ENCODE measurements at places on chromosomes 12 and 14.

DNA sequence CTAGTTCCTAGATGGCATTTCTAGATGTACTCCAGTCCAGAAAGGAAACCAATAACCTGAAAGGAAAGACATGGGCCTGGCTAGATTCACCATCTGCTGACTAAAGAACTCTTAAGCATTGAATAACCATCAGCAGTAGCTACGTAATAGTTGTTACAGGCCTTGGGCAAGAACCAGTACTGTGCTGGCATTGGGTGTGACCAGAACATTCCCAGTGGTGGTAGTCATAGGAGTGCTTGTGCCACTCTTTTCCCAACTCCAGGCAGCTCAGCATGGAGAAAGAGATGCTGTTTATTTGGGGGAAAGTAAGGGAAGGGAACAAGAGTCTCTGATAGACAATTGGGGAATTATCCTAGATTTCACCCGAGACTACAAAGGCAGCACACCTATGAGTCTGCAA, 333.3 kb downstream of the SLC16A7 start:
- no peak for DNase-seq

- peak; percentile 15 for DNase-seq
Observed at GRCh38 chr12:89333564-89334252, 18.6 kb downstream of the DUSP6 start.

- DNase-seq, result no peak
Observed at GRCh38 chr12:115879354-115879753, 398.1 kb downstream of the MED13L start.

DNA sequence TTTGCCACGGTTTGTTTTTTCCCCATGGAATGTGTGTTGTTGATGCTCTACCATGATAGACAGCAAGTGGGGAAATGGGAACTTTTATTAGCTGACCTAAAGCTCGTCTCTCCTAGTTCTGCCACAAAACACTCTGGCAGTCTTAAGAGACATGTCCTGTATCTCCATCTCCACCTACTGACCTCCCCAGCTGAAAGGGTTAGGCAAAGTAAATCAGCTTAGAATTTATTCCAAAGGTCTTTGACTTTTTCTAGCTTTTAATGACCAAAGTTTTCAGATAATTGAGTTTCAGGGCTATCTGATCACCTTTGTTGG, 9.4 kb upstream of the ADIPOR2 start:
- no peak for DNase-seq

- no peak for DNase-seq
Observed at GRCh38 chr14:99273766-99274345, 1.9 kb upstream of the BCL11B start.

DNA sequence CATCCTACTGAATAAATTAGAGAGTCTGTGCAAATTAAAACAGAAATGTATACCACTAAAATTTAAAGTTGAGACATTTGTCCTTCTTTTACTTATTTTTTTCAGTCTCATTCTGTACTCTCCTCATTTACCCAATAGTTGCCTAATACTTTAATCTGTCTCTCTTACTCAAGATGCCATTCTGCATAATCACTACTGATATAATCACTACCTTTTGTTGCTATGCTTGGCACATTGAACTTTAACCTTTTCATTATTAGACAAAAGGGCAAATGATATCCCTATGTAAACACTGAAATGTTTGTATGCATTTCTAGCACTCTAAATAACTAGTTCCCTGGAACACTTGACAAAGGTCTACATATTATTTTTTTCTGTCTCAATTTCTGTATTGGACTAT, 1108.3 kb upstream of the FLRT2 start:
- no peak for DNase-seq

DNA sequence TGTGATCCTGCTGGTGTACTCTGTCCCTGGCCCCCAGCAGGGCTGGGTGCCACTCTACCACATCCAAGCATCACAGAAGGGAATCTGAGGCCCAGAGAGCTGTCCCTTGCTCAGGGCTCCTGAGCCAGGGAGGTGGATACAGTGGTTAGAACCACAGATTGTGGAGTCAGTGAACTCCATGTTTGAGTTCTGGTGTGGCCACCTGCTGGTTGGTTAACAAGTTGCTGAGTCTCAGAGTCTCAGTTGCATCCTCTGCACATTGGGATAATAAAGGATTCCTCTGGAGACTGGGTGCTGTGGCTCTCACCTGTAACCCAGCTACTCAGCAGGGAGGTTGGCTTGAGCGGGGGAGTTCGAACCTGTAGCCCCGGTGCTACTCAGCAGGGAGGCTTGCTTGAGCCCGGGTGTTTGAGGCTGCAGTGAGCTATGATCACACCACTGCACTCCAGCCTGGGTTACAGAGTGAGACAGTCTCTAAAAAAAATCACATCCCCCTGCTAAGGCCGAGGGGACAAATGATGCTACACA, 39.4 kb downstream of the MVK start:
- DNase-seq, result no peak

All from naive B cell (primary cell).